ENCODE measurements at places on chromosomes 13 and 19. TPM values are rescaled to one million over a fixed set of nuclear protein-coding genes. Genes with fewer than 3 reads are reported as not detected.

Gene TMPRSS9
- total RNA-seq, result not detected

Gene FXYD5
- total RNA-seq, result 78.7 TPM

Gene DACT3
- total RNA-seq, result 1.1 TPM

- no peak overlapping the region for H3K27ac ChIP-seq
- no peak overlapping the region for H3K4me3 ChIP-seq
- peaks cover 10% of the 10 kb centered on the region for H3K4me1 ChIP-seq
- DNase-seq, result no peak
Observed at GRCh38 chr19:35112995-35113688, 2.5 kb upstream of the FXYD3 start.

GRCh38 chr13:36275190-36276002, 22.2 kb downstream of the CCDC169 start:
- H3K4me1 ChIP-seq, result no peaks in the 10 kb centered on the region
- no peak overlapping the region for H3K27ac ChIP-seq
- H3K27me3 ChIP-seq, result no peaks in the 10 kb centered on the region

DNA sequence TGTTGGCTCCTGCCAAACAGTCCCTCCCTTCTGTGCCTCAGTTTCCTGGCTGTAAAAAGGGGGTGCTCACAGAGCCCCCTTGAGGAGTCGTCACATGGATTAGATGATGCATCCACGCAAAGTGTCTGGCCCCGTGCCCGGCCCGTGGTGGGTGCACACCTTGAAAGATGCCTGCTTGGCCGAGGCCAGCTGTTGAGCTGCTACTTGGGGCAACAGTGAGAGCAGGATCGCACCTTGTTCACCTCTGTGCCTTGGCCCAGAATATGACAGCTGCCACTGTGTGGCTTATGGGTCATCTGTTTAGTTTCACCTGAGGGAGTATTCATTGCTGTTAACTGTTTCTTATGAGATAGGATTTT, 17.7 kb downstream of the CRTC1 start:
- H3K4me3 ChIP-seq, result no peak overlapping the region
- DNase-seq, result no peak
- H3K27ac ChIP-seq, result no peak overlapping the region
- H3K4me1 ChIP-seq, result peaks cover 9% of the 10 kb centered on the region
- no peaks in the 10 kb centered on the region for H3K36me3 ChIP-seq
- peaks cover 6% of the 10 kb centered on the region for H3K27me3 ChIP-seq

GRCh38 chr19:18443406-18443805, 5.5 kb upstream of the ISYNA1 start:
- peaks cover 9% of the 10 kb centered on the region for H3K27me3 ChIP-seq
- H3K27ac ChIP-seq, result no peak overlapping the region
- H3K4me1 ChIP-seq, result peaks cover 12% of the 10 kb centered on the region
- no peak for DNase-seq
- H3K4me3 ChIP-seq, result no peak overlapping the region
- H3K36me3 ChIP-seq, result peaks cover 10% of the 10 kb centered on the region

DNA sequence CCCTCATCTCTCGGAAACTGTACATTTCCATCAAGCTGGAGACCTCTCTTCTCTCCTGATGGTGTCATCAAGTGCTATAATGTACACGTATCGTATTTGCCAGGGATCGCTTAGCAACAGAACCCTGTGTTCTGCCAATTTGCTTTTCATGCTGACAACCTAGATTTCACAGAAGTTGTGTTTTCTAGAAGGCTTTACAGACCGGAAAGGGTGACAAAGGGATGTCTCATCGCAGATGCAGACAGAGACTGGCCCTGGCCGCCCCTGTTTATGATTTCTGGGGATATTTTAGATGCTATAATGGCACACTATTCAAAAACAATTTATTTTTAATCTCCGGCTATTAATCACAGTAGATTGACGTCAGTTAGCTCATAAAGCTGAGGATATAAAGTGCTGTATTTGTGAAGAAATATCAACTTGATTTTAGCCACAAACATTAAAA, 291.4 kb downstream of the IRS2 start:
- H3K27ac ChIP-seq, result no peak overlapping the region
- H3K4me1 ChIP-seq, result no peaks in the 10 kb centered on the region
- no peak for DNase-seq
- H3K27me3 ChIP-seq, result peaks cover 1% of the 10 kb centered on the region
- H3K36me3 ChIP-seq, result no peaks in the 10 kb centered on the region

GRCh38 chr19:15276620-15277215, 44.5 kb upstream of the EPHX3 start:
- no peak for DNase-seq
- H3K4me3 ChIP-seq, result peak overlapping the region; percentile 37
- H3K27ac ChIP-seq, result peak overlapping the region; percentile 79
- peaks cover 10% of the 10 kb centered on the region for H3K36me3 ChIP-seq
- H3K4me1 ChIP-seq, result peaks cover 31% of the 10 kb centered on the region

DNA sequence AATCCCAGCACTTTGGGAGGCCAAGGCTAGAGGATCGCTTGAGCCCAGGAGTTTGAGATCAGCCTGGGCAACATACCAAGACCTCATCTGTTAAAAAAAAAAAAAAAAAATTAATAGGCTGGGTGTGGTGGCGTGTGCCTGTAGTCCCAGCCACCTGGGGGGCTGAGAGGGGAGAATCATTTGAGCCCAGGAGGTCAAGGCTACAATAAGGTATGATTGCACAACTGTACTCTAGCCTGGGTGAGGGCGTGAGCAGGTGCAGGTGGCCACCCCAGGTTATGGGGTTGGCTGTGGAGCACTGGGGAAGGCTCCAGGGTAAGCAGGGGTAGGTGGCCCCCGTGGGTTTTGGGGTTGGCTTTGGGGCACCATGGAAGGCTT, 33.9 kb downstream of the MCF2L start:
- peaks cover 4% of the 10 kb centered on the region for H3K4me1 ChIP-seq
- H3K4me3 ChIP-seq, result no peak overlapping the region
- no peak overlapping the region for H3K27ac ChIP-seq
- H3K36me3 ChIP-seq, result peaks cover 4% of the 10 kb centered on the region
- no peak for DNase-seq

- no peak overlapping the region for H3K4me3 ChIP-seq
- H3K27ac ChIP-seq, result no peak overlapping the region
- peaks cover 5% of the 10 kb centered on the region for H3K27me3 ChIP-seq
Observed at GRCh38 chr19:53311044-53311443, 22.5 kb upstream of the ZNF845 start.

DNA sequence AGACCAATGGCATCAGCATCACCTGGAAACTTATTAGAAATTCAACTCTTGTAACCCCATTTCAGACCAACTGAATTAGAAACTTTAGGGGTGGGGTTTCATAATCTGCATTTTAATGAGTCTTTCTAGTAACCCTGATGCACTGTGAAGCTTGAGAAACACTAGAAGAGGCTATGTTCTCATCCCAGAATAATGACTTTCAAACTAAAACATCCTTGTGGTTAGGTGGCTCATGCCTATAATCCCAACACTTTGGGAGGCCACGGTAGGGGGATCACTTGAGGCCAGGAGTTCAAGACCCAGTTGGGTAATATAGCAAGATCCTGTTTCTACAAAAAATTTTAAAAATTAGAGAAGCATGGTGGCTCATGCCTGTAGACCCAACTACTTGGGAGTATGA, 402.4 kb downstream of the DLEU7 start:
- H3K36me3 ChIP-seq, result no peaks in the 10 kb centered on the region
- DNase-seq, result no peak
- no peaks in the 10 kb centered on the region for H3K27me3 ChIP-seq

GRCh38 chr13:35648201-35648600, 171.7 kb upstream of the MAB21L1 start:
- H3K4me1 ChIP-seq, result peaks cover 17% of the 10 kb centered on the region
- no peak overlapping the region for H3K27ac ChIP-seq
- DNase-seq, result no peak
- H3K27me3 ChIP-seq, result peaks cover 3% of the 10 kb centered on the region
- H3K36me3 ChIP-seq, result no peaks in the 10 kb centered on the region
- H3K4me3 ChIP-seq, result no peak overlapping the region

DNA sequence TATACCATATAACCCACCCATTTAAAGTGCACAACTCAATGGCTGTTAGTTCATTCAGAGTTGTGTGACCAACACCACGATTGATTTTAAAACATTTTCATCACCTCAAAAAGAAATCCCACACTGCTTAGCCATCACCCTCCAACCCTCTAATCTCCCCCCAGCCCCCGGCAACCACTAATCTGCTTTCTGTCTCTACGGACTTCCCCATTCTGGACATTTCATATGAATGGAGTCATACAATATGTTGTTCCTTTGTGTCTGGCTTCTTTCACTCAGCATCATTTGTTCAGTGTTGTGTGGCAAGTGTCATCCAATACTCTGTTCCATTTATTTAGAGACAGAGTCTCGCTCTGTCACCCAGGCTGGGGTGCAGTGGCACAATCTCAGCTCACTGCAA, 4.0 kb upstream of the PNMA8B start:
- H3K4me3 ChIP-seq, result no peak overlapping the region
- peaks cover 8% of the 10 kb centered on the region for H3K27me3 ChIP-seq
- H3K36me3 ChIP-seq, result peaks cover 4% of the 10 kb centered on the region
- H3K27ac ChIP-seq, result no peak overlapping the region
- no peaks in the 10 kb centered on the region for H3K4me1 ChIP-seq
- DNase-seq, result no peak

GRCh38 chr13:37129866-37130265, 24.4 kb upstream of the CSNK1A1L start:
- H3K36me3 ChIP-seq, result no peaks in the 10 kb centered on the region
- no peaks in the 10 kb centered on the region for H3K27me3 ChIP-seq
- H3K4me3 ChIP-seq, result no peak overlapping the region
- H3K4me1 ChIP-seq, result peaks cover 4% of the 10 kb centered on the region
- no peak overlapping the region for H3K27ac ChIP-seq

DNA sequence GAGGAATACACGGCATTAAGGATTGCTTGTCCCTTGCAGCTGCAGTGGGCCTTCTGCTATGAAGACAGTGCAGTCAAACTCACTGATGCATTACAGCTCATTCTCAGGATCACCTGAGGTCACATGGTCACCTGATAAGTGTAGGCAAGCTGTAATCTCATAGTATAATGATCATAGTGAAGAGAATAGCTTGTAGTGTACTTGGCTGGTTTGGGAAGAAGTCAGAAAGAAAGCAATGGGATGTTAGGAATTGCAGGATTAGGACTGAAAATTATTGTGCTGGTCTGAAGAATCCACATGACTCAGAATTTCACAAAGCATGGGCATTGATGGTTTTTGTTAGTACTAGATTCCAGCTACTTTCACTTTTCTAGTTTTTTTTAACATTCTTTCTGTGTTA, 76.7 kb downstream of the MBNL2 start:
- no peak for DNase-seq
- H3K4me1 ChIP-seq, result peaks cover 18% of the 10 kb centered on the region
- H3K27me3 ChIP-seq, result peaks cover 5% of the 10 kb centered on the region
- H3K4me3 ChIP-seq, result no peak overlapping the region
- peaks cover 29% of the 10 kb centered on the region for H3K36me3 ChIP-seq

GRCh38 chr19:750640-751423, at the start of gene MISP:
Gene MISP, plus strand, starts transcription at chr19:751112. Its CDS starts 5,835 bp downstream, at chr19:756947.
- no peak within 1 kb of the TSS for H3K27ac ChIP-seq
- H3K36me3 ChIP-seq, result peaks cover 1% of the 10 kb centered on the region
- H3K27me3 ChIP-seq, result peaks cover 3% of the 10 kb centered on the region
- H3K4me3 ChIP-seq, result no peak within 1 kb of the TSS
